Keratinocyte (primary cell): ENCODE measurements at places on chromosomes 6 and 20.

- peak; percentile 78 for DNase-seq
Observed at GRCh38 chr20:62937268-62938104, 461 bp upstream of the GID8 start.

DNA sequence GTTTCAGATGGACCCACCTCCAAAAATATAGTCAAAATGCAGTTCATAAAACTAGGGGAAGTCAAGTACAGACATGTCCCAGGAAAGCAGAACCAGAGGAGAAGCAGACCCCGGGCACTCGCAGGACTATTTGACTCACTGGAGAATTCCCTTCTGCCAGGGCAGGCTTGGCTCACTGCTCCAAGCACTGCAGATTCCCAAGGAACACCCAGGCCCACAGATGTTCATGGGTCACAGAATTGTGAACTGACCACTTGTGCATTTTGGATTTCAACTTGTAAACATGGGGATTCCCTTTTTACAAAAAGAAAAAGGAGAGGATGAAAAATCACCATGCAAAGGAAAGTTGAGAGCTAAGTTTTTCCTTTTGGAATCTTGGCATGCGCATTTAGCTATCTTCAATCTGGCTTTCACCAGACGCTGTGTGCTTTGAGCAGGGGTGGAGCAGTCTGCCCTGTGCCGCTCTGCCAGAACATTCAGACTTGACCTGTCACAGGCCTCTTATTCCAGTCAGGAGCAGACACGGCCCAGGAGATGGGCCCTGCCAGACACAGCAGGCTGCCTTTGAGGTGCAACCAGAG is 237.5 kb upstream of the TAB2 start:
- DNase-seq = no peak

DNA sequence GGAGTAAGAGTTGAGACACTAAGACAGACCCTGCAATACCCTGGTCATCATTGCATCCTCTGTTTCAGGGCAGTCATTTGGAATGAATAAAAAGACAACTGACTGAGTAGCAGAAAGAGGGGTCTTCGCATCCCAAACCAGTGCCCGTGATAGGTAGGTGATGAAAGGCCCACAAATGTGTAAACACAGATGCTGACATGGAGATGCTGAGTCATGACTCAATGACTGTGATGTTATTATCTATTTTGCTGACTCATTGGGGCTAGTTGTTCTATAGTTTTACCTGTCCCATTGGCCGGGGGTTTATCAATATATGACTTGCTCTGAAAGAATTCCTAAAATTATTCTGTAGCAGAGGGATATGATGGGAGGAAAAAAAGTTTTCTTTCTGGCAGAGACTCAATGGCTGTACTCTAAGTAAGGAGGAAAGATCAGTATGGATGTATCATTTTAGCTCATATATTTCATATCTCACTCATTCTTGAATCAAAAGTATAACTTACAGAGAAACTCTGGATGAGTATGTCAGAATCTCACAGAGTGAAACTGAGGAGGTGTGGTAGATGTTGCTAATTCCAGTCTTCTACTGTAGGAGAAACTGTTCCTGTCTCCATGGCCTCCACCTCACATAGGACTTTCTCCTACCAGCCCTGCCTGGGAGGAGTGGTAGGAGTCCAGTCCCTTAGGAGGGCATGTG is 119.9 kb upstream of the PREP start:
- peak; percentile 5 for DNase-seq

DNA sequence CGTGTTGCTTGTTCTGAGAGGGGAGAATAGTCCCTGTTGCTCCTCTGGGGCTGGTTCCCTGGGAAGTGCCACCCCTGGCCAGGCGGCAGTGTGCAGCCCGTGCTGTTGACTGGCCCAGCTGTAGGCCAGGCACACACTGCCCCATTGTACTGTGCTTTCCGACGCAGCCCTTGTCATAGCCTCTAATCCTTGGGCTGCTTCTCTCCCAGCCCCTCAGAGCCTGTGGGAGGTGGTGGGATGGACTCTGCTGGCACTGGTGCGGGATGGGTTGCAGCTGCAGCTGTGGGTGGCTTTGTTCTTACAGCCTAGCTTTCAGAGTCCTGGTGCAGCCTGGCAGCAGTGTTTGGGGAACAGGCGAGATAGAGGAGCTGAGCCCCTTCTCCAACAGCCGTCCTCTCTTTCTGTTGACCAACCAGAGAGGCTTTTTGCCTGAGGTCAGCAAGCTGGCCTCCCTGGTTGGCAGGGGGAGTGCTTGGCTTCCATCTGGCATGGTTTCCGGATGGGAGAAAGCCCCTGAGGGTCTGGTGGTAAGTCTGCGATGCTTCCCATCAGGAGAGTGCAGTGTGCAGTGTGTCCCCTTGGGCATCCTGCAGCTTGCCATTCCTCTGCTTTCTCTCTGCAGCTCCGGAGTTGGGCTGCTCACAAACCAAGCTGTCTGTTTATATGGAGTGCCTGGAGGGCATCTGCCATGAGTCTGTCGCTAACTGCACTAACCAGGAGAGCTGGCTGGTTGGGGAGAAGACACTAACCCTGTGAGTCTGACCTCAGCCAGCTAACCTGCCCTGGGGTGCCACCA is 12.1 kb downstream of the TJAP1 start:
- no peak for DNase-seq

GRCh38 chr6:107666084-107666980 is 157.8 kb downstream of the SCML4 start:
- DNase-seq = no peak

GRCh38 chr6:10341605-10342004 is 73.3 kb downstream of the TFAP2A start:
- no peak for DNase-seq

GRCh38 chr6:144416244-144416643 is 131.1 kb downstream of the UTRN start:
- DNase-seq = no peak

- DNase-seq = no peak
Observed at GRCh38 chr6:43917878-43918382, 147.9 kb downstream of the VEGFA start.

- no peak for DNase-seq
Observed at GRCh38 chr6:152091851-152092341, 284.4 kb downstream of the ESR1 start.

- DNase-seq = no peak
Observed at GRCh38 chr6:160275511-160276003, 16.9 kb upstream of the SLC22A2 start.

GRCh38 chr6:31559958-31560696 is 12.0 kb upstream of the LTA start:
- DNase-seq = no peak

DNA sequence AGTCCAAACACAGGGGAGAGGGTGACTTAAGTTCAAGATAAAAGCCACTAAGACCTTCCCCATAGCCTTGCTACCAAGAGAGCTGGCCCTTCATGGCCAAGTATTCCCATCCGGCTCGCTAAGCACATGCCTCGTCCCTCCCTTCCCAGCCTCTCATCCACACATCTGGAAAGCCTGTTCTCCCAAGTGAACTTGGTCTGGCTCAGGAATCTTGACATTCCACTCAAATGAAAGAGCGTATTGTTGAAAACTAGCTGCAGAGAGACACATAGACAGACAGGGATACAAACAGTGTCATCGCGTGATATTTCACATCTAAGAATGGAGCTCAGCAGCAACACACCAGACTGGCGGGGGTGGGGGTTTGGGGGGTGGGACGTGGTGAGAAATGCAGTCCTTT is 182.8 kb upstream of the FOXQ1 start:
- no peak for DNase-seq

DNA sequence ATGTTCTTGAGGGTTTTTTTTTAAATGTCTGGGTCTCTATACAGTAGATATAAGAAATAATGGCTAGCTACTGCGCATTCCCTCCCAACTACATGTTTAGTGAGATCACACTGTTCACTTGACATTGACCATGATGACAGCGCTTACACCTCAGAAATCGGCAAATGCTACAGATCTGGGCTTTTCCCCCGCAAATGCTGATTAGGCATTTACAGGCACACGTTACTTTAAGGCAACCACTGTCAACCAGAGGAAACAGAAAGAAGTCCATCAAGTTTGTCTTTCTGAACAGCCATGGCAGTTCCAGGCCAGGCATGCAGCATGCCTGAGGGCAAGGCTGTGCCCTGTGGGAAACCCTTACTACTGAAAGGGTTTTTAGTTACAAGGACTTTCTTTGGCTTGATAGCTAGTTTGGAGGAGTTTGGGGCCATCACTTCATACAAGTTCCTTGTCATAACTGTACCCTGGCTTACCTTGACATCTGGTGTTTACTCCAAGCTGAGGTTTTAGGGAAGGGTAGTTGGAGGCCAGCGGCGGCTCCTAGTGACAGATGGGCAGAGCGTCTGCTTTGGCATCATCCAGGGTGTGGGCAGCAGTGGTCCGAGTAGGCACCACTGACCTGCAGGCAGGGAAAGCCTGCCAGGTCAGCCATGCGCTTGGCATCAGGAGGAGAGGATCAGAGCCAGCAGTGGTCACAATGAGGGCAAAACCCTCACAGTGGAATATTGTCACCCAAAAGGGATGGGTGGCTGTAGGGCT is 43.0 kb downstream of the CFAP61 start:
- no peak for DNase-seq

- DNase-seq = no peak
Observed at GRCh38 chr6:136608991-136609390, 58.8 kb upstream of the MAP7 start.

DNA sequence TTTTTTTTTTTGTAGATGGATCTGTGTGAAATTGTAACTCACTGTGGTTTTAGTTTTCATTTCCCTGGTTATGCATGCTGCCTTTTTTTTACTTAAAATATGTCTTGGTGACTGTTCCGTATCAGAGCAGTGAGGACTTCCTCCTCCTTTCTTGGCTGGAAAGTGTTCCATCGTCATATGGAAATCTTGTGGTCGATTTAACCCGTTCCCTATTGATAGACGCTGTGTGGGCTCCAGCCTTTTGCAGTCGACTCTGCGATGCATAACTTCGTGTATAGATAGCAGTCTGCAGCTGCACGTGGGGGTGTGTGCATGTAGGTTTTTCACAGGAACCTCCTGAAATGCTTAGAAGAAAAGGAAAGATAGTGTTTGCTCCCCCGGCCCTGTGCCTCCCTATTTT is 28.1 kb upstream of the PNPLA1 start:
- DNase-seq = no peak

GRCh38 chr20:32429745-32430360 is 71.7 kb downstream of the ASXL1 start:
- DNase-seq = no peak

GRCh38 chr6:37686111-37686510 is 11.6 kb downstream of the MDGA1 start:
- DNase-seq = no peak

DNA sequence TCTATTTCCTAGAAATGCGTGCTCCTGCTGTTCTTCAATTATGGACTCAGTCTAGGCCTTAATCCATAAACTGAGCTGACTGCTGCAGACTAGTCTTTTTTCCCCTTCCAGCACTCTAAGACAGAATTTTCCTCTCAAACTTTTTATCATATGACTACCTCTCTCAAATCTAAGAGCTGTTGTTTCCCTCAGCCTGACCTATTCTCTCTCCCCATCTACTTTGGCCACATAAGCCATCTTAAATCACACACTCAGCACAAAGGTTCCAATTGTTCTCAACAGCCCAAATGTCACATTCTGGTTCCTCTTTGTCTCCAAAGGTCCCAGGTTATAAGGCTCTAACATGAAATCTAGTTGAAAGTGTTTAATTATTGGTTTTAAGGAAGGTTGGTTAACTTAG is 85.2 kb downstream of the PRSS35 start:
- DNase-seq = no peak

- no peak for DNase-seq
Observed at GRCh38 chr6:10151144-10151915, 263.5 kb downstream of the TFAP2A start.

DNA sequence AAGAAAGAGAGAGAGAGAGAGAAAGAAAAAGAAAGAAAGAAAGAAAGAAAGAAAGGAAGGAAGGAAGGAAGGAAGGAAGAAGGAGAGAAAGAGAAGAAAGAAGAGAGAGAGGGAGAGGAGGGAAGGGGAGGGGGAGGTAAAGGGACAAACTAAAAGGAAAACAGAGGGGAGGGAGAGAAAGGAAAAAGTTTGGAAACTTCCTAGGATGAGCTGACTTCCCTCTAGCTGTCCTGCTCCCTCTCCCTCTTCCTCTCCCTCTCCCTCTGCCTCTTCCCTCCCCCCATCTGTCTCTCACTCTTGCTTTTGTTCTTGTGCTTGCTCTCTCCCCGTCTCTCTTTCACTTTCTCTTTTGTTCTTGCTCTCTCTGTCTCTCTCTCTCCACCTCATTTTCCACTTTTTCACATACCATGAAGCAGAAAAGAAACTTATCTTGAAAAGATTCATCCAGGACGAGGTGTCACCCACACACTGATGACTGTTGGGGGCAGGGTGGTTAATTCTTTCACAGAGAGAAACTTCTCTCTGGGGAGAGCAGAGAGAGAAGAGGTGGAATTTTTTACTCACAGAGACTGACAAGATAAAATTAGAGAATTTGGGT is 56.4 kb upstream of the DUSP22 start:
- DNase-seq = no peak

DNA sequence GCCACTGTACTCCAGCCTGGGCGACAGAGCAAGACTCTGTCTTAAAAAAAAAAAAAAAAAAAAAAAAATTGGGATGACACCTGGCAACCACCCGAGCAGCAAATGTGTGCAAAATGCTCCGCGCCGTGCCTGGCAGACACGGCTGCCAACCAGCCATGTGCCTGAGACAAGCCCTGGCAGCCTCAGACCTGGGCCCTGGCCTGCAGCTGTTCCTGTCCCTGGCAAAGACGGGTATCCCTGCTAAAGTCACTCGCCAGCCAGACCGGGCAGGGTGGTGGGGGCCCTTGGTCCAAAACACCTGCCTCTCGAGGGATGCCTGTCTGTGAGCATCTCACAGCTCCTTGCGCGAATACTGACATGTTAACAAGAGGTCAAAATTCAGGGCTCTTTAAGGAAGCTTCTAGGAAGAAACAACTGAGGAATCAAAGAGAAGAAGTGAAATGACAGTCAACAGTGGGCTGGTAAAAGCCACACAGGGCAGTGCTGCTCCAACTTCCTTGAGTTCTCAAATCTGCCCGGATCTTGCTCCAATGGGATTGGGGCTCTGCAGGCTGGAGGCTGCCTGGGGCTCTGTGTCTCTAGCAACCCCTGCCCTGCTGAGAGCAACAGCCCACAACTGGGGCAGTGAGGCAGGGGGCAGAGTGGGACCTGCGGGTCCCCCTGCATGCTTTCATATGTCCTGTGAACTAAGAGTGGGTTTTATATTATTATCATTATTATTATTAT is 53.4 kb downstream of the SYTL3 start:
- no peak for DNase-seq

GRCh38 chr6:2103765-2104523 is 141.5 kb downstream of the GMDS start:
- DNase-seq = no peak

- DNase-seq = no peak
Observed at GRCh38 chr20:2709205-2709981, 16.8 kb downstream of the EBF4 start.

- no peak for DNase-seq
Observed at GRCh38 chr6:21587961-21588480, 5.5 kb upstream of the SOX4 start.

DNA sequence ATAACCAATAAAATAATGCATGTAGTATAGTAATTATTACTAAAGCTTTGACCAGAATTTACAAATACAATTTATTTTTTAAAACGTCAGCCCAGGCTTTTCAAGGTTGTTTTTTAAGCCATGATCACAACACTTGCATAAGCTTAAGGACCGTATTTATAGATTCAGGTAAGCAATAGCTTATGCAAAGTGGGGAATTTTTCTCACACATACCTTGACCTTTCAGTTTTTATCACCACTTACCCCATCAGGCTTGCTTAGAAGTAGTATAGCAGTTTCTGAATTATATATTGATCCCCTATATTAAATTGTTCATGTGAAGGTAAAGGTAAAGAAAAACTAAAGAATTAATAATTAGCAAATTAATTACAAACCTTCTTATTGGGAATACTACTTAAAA is 232.3 kb upstream of the FKBP1C start:
- no peak for DNase-seq

- DNase-seq = no peak
Observed at GRCh38 chr6:42460883-42461282, 9.2 kb upstream of the TRERF1 start.
